ENCODE measurements at places on chromosomes 3 and 15.

DNA sequence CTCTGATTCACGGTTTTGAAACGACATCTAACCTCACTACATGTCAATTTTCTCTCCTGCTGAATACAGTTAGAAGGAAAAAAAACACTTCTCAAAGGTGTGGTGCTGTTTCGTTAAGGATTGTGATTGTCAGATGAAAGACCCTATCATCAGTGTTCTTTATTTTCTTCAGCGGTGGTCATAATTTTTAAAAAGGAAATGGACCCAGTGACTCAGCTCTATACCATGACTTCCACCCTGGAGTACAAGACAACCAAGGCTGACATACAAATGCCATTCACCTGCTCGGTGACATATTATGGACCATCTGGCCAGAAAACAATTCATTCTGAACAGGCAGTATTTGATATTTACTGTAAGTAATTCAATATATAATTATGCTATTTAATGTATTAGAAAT, 167.8 kb downstream of the ALCAM start:
- no peak for DNase-seq

DNA sequence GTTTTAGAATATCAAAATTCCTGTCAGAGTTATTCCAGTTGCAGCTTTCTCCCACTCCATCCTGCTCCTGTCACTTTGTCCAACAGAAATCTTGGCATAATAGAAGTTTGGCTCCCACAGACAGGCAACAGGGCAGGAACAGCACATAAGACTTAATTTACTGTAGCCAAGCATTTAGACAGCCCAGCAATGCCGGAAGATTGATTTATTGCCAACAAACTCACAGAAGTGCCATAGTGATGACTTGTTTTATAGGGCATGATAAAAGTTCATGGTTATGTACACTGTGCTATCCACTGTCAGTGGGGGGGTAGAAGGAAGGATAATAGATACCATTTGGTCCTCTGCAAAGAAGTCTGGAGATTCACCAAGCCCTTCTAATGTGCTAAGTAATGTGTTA, 98.3 kb upstream of the CBLB start:
- DNase-seq = no peak

DNA sequence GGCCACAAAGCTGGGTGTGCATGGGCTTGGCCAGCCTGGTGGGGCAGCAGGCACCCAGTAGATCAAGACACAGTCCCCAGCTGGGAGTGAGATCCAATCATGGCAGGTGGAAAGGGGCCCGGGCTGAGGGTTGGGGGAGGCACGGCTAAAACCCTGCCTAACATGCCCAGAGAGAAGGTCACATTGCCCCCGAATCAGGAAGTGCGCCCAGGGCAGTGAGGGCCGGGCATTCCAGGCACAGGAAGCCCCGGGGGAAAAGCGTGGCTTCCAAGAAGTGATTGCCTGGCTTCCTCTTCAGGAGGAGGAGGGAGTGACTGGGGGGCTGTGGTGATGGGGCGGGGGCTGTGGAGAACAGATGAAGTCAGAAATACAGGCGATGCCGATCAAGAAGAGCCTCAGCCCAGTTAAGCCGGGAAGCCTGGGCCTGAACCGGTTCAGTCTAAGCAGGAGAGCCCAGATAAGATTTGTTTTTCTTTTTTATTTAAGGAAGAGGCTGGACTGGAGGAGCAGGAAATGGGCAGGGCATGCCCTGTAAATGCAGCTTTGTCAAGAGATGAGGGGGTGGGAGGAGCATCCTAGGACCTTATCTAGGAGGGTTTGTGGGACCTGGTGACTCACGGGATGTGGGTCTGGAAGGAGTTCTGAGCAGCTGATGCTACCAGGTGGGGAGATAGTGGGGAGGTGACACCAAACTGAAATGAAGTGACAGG, 83.9 kb downstream of the CHSY1 start:
- DNase-seq = peak; percentile 92

DNA sequence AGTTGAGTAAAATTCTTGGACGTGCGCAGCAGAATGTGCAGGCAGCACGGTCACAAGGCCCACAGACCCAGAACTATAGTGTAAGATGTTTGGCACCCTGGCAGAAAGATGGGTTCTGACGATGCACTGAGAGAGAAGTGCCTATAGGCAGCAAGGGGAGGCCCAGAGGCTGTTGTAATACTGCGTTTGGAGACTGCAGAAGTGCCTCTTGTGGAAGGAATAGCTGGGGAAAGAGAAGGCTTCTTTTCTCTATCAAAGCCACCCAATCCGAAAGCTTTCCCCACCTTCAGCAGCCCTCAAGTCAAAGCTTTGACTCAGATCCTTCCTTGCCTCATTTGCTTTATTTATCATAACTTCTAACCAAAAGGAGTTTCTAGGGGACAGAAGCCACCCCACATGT, 5.2 kb upstream of the SIN3A start:
- no peak for DNase-seq

GRCh38 chr15:52528564-52529340, at the start of gene MYO5A:
MYO5A (minus strand) TSS chr15:52528880; CDS start chr15:52528806, 74 bp downstream.
- no peak for DNase-seq

DNA sequence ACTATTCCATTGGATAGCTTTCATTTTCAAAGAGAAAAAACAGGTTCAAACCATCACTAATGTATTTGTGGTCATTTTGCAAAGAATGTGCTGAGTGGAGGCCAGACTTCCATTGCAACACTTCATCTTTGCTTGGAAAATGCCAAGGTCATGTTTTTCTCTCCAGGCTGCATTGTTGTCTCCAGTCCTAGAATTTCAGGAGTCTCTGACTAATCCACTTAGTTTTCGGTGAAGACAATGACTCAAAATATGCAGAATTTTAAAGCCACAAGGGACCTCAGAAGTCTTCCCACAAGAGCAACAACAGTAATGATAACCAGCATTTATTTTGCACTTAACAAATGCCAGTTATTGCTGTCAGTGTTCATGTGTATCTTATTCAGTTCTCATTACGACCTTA, 277.0 kb downstream of the RYR3 start:
- DNase-seq = no peak

- DNase-seq = no peak
Measured at GRCh38 chr3:8982509-8982908, 19.2 kb upstream of the RAD18 start.

- no peak for DNase-seq
Measured at GRCh38 chr3:78979028-78979427, 788.8 kb downstream of the ROBO1 start.

DNA sequence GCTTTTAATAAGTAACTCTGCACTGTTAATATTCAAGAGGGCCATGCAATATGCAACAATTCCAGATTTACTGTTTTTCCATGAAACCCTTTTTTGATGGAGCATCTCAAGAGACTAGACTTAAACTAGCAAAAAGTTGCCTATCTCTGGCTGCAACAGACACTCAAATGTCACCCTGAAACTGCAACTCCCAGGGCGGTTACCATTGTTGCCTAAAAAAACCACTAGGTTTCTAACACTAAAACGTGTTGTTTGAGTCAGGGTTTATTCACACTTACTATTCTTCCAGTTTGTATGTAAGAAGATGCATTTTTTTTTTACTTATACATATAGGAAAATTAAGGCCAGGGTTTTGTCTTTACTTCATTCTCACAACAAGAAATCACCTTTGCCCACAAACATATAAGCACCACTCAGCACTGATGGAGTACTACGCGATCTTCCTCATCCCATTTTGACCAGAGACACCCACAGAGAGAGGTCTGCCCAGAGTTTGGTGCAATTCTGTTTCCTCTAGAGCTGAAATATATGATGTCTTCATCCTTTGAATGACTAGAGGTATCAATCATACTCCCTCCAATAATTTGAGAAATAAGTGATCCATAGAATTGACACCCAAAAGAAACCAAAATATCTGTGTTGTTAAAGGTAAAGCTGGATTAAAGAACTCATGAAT, 124.0 kb upstream of the SNTN start:
- DNase-seq = no peak

Data from ascending aorta (tissue), 2 donors.